HTR-8/SVneo (cell line): ENCODE measurements at places on chromosomes 5 and 9.

- peak; percentile 8 for DNase-seq
Observed at GRCh38 chr5:119323601-119324000, 32.2 kb upstream of the TNFAIP8 start.

- DNase-seq, result peak; percentile 82
Observed at GRCh38 chr5:157575381-157576020, at the start of gene ADAM19. ADAM19 (minus strand) TSS chr5:157575775; CDS start chr5:157575696, 79 bp downstream.

DNA sequence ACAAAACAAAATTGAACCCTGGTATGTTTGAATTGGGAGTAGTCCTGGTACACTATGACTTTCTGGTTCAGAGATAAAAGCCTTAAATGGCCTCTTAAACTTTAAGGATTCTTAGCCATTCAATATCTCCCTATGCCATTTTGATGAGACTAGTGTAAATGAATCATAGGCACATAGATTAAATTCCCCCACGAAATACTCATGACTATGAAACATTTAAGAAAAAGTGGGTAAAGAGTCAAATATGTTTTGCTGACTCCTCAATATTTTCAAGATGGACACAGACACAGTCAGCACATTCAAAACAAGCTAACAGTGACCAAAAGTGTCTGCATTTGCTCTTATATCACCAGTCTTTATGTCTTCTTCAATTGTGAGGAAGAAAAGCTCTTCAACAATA lies 278.3 kb downstream of the PDE4D start:
- DNase-seq, result peak; percentile 13

DNA sequence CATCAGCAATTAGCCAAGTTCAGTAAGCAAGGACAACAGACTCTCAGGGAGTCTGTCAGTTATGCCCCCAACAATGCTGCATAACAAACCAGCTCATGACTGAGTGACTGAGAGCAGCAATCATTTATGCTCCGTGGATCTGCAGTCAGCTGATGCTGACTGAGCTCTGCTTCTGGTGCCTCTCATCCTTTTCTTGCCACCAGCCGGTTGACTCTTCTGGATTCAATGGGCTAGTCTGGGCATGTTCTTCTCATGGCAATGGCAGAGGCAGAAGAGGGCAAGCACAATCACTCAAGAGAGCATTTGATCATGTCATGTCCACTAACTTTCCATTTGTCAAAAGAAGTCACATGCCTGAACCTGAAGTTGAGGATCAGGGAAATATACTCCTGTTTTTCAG lies 157.0 kb upstream of the NTRK2 start:
- no peak for DNase-seq

DNA sequence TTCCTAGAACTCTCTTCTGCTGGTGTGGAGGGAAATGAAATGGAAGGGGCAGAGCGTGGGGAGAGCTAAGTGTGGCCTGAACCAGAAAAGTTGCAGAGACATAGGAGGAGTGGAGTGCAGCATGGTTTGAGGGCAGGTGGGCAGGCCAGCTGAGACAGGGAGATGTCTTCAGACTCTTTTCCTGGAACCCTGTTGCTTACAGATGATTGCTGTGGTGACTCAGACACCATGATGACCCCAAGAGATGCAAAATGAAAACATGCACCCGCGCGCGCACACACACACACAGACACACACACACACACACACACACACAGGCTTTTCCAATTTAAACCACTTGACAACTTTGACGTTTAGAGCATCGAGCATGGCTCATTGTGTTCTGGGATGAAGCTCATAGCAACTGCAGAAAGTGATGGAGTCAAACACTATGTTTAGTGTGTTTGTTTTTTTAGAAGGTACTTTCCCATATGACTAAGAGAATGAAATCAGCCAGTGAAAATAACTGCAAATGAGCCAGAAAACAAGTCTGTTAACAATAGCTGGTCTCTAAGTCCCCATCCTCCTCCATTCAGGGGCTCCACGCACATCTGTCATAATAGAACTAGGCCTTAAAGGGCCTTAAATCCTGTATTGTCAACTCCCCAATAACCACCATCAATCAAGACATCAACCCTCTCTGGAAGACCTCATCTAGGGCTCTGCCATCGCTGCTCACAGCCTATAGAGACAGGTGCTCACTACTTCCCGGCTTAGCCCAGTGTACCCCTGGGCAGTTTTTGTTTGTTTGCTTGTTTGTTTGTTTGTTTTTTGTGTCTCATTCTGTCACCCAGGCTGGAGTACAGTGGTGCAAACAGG lies 9.6 kb downstream of the TMOD1 start:
- DNase-seq, result no peak

DNA sequence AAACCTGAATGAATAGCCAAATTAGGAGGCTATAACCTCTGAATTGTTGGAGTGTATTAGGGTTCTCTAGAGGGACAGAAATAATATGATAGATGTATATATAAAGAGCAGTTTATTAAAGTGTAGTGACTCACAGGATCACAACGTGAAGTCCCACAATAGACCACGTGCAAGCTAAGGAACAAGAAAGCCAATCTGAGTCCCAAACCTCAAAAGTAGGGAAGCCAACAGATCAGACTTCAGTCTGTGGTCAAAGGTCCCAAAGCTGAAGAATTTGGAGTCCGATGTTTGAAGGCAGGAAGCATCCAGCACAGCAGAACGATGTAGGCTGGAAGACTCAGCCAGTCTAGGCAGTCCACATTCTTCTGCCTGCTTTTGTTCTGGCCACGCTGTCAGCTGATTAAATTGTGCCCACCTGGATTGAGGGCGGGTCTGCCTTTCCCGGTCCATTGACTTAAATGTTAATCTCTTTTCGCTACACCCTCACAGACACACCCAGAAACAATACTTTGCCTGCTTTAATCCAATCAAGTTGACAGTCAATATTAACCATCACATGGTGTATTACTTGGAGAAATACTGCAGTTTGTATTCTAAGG lies 550.6 kb downstream of the CDH10 start:
- no peak for DNase-seq

GRCh38 chr5:152066784-152067183 lies 142.1 kb upstream of the GLRA1 start:
- DNase-seq, result no peak

- no peak for DNase-seq
Observed at GRCh38 chr9:136725612-136726011, 13.2 kb downstream of the DIPK1B start.

GRCh38 chr5:20128343-20128742 lies 140.3 kb upstream of the CDH18 start:
- no peak for DNase-seq

- DNase-seq, result peak; percentile 48
Observed at GRCh38 chr5:33843579-33843978, 48.2 kb downstream of the ADAMTS12 start.

DNA sequence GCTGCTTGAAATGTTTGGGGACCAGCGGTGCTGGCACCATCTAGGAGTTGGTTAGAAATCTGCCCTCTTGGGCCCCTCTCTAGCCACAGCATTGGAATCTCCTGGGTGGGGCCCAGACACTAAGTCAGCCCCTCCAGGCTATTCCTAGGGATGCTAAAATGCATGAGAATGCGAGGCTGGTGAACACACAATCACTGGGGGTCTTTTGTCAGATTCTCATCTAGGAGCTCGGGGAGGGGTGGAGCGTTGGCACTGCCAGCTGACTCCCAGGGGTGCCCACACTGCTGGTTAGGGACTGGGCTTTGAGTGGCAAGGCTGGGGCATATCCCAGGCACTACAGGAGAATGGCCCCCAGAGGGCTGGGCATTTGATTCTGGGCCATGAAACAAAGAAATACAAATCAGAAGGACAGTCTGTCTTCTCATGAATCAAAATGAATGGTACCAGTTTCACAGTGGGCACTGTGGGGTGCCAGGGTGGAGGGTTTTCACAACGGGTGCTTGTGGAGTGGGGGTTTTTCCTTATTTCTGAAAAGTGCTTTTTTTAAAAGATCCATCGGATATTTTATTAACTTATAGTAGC lies 127.8 kb upstream of the RAPGEF1 start:
- no peak for DNase-seq

GRCh38 chr9:20496328-20496727 lies 126.0 kb downstream of the MLLT3 start:
- no peak for DNase-seq

DNA sequence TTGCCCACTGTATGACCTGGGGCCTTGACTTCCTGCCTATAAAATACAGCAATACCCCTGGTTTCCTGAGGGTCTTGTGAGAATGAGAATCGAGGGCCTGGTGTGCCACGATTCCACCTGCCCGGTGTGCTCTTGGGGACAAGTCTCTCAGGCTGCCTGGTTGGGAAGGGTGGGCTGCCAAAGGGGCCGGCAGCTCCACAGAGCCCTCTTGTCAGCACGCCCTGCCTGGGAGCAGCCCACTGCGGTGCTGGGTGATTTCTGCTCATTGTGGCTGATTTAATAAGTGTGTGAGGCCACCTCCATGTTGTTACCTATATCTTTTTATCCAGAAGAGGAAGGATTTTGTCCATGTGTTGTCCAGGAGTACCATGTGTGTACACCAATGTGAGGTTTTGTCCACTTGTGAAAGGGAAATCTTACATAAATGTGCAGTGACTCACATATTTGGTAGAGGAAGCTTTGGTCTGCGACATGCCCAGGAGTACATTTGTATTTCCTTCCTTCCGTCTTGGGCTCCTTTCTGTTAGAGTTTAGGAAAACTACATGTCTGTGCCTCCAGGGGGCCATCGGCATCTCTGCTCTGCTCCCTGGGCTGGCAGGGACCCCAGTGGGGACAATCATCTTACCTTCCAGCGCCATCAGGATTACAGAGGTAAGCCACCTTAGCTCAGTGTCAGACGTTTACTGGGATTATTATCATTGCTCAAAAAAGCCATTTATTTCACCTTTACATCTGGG lies 108.6 kb downstream of the PHF2 start:
- DNase-seq, result no peak
